ENCODE measurements at places on chromosomes 16 and 17.
A peak's percentile ranks its signal among the peaks of the same experiment; 100 is the strongest.

- DNase-seq: no peak
These were observed 245.3 kb downstream of the BCAS3 start for GRCh38 chr17:60923000-60923399.

GRCh38 chr16:53024045-53024444, 28.7 kb downstream of the CHD9NB start:
- DNase-seq: no peak

DNA sequence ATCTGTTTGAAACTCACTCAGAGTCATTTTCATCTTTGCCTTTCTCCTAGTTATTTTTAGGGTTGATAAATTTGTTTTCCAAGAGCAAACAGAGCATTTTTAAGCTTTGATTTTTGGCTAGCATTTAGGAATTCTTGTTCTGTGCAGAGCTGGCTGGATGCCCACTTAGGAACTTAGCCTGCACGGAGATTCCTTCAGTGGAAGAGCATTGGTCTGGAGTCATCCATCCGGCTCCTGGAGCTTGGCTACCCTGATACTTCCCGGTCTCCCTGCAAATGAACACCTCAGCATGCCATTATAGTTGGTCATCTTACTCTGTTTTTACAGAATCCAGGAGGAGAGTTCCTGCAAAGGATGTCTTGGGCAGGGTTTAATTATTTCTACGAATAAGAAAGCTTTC, 57.1 kb downstream of the SPECC1 start:
- no peak for DNase-seq

DNA sequence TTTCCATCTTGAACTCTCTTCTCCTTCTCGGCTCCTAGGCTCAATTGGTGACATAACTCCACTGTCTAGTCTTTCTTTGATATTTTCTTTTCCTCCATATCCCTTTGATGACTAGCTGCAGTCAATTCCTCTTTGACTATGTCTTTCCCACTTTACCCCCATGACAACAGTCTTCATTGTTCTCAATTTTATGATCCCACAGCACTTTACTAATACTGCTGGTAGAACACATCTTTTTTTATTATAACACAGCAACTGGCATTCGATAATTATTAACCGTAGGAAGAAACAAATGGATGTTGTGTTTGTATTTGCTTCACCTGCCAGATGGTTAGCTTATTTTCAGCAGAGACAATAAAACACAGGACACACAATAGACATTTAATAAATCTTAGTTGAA, 1.3 kb downstream of the KRTAP3-3 start:
- no peak for DNase-seq

- DNase-seq: no peak
These were observed 38.7 kb downstream of the NLRC5 start for GRCh38 chr16:57028086-57028485.

DNA sequence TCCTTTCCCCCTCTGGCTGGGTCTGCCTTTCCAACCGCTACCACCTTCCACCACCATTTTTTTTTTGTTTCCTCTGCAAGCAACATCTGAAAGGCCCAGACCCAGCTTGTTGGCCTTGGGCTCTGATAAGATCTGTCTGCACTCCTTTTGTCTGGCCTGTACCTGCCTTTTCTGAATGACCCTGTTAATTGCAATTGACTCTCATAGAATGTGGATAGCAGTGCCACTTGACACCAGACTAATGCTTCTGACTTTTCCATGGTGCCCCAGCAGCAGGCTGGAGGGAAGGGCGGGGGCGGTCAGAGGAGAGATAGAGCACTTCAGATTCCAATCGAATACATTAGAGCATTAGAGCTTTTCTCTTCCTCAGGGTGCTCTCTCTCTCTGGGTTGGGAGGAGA, 538.9 kb downstream of the WWOX start:
- DNase-seq: no peak

- DNase-seq: no peak
These were observed 874 bp downstream of the WWP2 start for GRCh38 chr16:69762814-69763598.

DNA sequence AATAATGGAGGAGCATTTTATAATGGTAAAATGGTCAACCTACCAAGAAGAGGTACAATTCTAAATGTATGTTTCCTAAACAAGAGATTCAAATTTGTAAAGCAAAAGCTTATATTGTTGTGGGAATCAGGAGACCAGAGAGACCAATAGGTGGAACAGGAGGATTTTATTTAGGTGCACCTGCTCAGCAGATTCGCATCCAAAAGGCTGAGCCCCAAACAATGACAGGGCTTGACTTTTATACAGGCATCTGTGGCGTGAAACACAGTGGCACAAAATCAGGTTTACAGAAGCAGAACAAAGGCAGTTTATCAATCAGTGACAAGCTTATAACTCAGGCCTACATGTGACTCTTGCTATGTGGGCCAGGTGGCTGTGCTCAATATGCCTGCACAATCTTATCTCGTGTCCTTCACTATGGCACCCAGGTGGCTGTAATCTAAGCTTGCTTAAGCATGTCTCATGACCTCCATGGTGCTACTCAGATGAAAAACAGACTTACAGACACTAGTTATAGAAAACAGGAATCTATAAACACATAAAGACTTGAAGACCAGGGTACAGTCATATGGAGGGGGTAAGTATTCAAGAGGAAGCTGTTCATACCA, 780.2 kb upstream of the CA10 start:
- DNase-seq: no peak

- DNase-seq: peak; percentile 25
These were observed 1.3 kb downstream of the GSPT1 start for GRCh38 chr16:11914210-11915113.

DNA sequence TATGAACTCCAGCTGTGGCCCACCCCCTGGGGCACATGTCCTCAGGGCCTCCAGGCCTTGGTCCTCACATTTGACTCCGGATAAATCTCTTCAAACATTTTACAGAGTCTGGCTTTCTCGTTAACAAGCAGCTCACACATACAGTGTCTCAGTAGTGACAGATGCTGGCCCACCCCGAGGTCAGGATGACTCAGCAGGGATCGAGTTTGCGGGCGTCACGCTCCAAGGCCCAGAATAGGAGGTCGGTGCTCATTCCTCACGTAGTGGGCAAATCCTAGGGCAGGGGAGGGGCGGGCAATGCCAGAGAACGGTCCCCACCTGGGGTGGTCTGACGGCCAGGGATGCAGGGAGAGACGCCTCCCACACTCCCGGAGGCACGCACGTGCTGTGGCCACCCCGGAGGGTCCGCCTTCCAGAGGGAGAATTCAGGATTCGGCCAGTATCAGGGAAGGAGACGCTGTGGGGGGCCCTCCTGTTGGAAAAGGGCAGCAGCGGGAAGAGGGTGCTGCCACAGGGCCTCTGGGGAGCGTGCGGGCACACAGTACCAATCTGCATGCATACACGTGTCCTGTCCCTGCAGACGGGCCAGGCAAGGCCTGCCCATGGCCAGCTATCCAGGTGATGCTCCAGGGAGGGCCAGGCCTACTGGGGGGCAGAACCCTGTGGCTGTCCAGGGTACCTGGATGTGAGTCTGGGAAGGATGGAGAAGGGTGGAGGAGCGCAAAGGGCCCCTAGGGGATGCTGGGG, 8.6 kb downstream of the SLC7A5 start:
- DNase-seq: no peak

DNA sequence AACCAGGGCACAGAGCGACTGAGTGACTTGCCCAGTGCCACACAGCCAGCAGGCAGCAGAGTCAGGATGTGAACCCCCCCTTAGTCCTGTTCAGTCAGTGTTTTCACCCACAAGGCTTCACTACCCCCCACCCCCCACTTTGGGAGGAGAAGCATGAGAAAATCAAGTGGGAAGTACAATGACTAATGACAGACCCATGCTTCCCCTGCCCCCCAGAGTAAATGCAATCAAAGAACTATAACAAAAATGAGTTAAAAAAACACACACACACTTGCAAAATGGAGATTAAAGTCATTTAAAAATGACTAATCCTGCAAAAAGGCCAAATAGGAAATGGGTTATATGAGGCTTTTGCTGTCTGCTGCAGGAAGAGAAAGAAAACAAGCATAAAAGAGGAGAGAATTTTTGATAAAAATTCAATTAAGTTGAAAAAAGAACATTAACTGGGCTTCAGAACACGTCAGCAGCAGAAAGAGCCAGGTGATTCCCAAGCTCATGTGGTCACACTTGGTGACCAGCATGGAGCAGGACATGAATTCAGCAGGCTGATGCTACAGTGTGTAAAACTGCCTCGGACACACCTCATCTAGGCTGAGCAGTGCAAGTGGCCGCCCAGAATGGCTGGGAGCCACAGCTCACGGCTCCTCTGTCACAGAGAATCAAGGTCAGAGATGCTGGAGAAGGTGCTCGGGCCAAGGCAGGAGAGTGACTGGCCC, 212.3 kb downstream of the ZNF423 start:
- DNase-seq: no peak

- DNase-seq: no peak
These were observed 12.5 kb downstream of the KIF18B start for GRCh38 chr17:44935116-44935515.

- DNase-seq: no peak
These were observed 90.9 kb downstream of the PARN start for GRCh38 chr16:14539156-14539555.

DNA sequence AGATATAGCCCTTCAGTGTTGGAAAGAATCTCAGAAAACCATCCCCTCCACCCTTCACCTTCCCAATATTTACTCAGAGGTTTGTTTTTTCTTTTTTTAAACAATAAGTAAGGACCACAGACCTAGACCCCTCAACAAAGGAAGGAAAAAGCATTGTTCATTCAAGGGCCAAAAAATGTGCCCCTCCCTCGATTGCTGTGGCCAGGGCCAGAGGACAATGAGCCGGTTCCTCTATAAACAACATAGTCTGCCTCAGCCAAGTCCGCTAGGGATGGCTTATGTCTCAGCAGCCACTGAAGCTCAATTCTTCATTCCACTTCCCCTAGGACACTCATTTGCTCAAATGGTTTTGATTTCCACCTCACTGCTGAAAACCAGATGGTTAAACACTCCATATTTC, 24.0 kb downstream of the TRIM16 start:
- no peak for DNase-seq

DNA sequence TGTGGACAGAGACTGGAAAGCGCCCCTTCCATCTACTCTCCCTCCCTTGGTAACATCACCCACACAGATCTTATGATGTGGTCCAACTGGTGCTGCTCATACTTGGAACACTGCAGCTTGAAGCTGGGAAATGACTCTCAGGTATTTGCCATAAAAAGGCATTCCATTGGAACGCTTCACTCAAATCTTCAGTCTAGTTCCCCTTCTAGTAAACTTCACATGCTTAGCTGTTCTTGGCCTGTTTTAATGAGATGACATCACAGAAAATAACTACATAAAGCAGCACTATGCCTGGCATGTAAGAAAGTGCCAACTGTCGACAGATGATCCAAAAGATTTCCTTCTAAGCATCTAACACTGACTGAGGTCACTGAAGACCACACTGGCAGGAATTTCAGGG, 9.3 kb downstream of the ZNF263 start:
- DNase-seq: no peak

DNA sequence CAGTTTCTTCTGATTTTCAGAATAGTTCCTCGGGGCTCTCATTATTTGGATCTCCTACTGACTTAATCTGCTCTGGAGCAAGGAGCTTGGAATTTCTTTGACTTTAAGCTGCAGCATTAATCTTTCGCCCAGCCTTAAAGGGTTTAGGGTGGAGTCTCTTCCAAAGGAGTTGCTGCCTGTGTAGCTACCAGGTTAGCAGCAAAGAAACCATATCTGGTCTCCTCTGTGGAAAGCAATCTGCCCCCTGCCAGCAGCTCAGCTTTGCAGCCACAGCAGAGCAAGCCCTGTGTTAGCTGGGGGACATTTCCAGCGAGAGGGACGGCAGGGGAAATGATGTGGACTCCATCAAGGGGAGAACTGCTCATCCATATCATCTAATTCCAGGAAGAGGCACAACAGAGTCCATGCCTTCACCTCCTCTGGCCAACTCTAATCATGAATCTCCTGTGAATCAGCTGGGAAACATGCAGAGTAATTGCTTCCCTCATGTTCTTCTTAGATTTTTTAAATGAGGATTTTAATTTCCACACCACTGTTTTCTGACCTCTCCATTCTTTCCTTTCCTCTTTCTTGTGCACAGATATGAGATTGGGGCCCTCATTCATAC, 827.6 kb upstream of the CA10 start:
- DNase-seq: no peak

DNA sequence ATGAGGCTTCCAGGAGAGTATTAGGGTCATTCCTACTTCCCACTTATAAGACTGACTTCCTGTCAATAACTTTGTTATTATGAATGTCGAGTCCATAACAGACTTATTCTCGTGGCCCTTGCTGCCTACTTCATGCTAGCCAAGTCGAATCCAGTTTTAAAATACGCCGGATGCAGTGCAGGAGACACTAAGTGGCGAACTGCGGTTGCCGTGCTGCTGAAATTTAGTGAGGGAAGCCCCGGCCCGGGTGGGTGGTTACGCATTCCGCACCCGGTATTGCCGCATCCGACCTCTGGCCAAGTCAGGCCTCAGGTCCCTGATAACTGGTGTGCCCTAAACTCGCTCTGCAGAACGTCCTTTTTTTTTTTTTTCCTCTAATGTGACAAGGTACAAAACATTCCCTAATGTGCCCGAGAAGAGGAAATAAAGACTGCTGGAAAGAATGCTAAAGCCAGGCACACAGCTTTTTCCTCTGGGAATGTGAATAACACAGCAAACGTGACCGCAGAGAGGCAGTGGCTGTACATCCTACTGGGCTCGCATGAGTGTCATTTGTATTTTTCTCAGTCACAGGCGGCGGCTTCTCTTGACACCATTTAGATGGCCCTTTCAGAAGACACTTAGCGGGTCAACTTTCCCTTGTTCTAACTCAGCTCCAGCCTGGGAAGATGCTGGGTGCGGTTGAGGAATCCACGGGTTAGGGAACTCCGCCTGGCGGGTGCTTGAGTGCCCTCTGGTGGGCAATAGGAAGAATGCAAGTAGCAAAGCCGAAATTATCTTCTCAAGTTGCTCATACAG, 7.1 kb upstream of the AKTIP start:
- no peak for DNase-seq

GRCh38 chr16:85239239-85239638, 127.0 kb upstream of the CIBAR2 start:
- DNase-seq: no peak

DNA sequence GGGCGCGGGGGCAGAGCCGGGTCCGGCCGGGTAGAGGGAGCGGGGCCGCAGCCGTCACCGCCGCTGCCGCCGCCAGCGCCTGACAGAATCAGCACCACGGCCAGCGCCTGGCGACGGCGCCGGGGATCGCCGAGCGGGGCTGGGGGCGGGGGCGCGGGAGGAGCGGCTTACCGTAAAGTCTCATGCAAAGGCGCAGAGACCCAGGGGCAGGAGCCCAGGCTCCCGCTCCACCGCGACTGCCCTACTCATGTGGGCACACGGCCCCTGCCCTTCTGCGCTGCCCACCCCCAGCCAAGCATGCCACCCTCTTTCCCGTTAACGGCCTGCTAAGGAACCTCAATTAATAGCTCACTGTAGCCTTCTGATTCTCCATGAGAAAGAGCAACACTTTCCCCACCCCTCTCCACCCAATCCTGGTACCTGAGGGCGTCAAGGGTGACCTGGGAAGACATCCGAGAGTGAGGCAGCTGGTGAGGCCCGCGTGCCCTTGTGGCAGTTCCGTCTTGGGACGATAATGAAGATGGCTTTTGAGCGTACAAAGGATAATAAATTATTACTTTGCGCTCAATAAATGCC, at the start of gene SEZ6:
TSS of gene SEZ6 (minus strand) at position 98 of the 576 bp plus-strand sequence. CDS start 164 bp downstream, outside the sequence.
- peak; percentile 68 for DNase-seq

GRCh38 chr17:11205659-11206058, 35.4 kb upstream of the SHISA6 start:
- DNase-seq: no peak

GRCh38 chr16:89322321-89323119, 105.0 kb downstream of the ZNF778 start:
- DNase-seq: no peak

GRCh38 chr17:71111460-71111859, 942.1 kb downstream of the KCNJ2 start:
- DNase-seq: no peak

GRCh38 chr17:5545051-5545987, 39.0 kb downstream of the NLRP1 start:
- DNase-seq: no peak

All from stimulated activated CD4-positive, alpha-beta T cell treated with anti-CD3 and anti-CD28 coated beads, Interleukin-12 subunit alpha, Interleukin-12 subunit beta, amount 100 ng/mL, for 24 hours (primary cell).